ENCODE measurements at places on chromosomes 4 and X.

DNA sequence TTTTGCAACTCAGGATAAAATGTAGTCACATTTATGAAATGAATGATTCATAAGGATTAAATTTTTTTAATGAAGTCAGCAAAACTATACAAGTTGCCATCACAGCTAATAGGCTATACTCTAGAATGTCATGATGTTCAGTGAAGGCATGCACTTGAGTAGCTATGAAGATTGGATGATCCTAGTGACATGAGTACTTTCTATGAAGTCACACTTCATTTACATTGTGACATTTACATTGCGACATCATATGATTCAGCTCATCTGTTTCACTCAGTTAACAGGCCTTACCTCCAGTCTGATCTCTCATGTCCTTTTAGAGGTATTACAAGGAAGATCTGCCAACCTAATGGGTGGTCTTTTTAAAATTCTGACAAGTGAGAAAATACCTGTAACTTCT, 82.7 kb upstream of the FGF13 start:
- DNase-seq: no peak

GRCh38 chr4:148240241-148240640, 202.0 kb downstream of the NR3C2 start:
- no peak for DNase-seq

DNA sequence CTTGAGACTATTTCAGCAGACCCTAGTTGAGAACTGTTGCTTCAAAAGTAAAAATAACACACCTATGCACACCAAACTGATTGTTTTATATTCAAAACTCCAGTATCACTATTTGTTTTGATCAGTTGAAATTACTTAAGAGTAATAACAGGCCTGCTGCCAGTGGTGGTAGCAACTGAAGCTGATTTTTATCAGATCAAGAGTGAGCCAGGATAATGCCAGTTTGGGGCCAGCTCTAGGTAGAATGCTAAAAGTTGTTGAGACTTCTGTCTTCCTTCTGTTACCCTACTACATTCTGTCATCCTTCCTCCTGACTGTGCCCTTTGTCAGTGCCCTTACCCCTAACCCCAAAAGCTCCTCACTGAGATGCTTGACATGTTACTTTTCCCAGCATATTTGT, 228.7 kb upstream of the SPRY1 start:
- no peak for DNase-seq

- DNase-seq: no peak
Measured at GRCh38 chr4:59374416-59374815, 1825.7 kb upstream of the ADGRL3 start.

- DNase-seq: no peak
Measured at GRCh38 chrX:131828482-131828881, 194.6 kb upstream of the STK26 start.
